CD4-positive, alpha-beta T cell treated with Interleukin-17A for 4 hours (primary cell): ENCODE measurements at places on chromosomes 2 and 18.

- DNase-seq = no peak
Observed at GRCh38 chr2:238515377-238515776, 88.7 kb downstream of the ASB1 start.

DNA sequence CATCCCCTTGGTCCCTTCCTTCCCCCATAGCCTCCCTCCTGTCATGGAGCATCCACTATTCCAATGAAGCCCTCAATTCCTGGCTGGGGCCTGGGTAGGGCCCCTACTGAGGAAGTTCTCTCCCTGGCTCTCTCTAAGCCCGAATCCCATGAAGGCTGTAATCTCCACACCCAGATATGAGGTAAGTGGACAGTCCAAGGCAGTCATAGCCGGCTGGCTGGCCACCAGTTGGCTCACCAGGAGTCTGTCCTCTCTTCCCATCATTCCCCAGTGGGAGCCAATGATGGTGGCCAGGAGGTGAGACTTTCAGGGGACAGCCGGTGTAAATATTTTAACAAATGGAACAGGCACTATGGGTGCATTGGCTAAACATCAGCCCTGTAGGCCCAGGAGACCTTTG, 6.8 kb upstream of the TAF1B start:
- no peak for DNase-seq

GRCh38 chr2:236163471-236164200, 4.5 kb downstream of the GBX2 start:
- DNase-seq = no peak

DNA sequence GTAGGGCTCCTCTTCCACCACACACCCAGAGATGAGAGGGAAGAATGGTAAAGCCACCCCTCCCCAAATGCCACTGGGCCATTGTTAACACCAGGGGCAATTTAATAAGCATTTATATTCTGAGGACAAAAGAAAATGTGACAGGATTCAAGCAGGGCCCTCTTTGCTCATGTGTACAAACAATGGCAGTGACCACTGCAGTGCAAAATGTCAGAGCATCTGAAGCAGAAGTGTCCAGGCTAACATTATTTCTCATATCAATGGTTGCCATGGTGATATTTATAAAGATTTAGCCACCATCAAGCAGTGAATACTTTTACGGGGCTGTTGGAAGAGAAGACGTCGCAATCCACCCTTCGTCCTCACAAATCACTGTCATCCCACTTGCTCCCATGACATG, 10.8 kb upstream of the EPB41L3 start:
- DNase-seq = no peak

GRCh38 chr18:35030277-35030989, 10.8 kb upstream of the MAPRE2 start:
- peak; percentile 50 for DNase-seq

- DNase-seq = no peak
Observed at GRCh38 chr18:11004294-11004693, 145.1 kb downstream of the PIEZO2 start.

- DNase-seq = no peak
Observed at GRCh38 chr2:82342356-82342755, 2037.8 kb upstream of the LRRTM1 start.

- no peak for DNase-seq
Observed at GRCh38 chr2:135960150-135960549, 25.3 kb downstream of the DARS1 start.

- DNase-seq = no peak
Observed at GRCh38 chr2:120180066-120180465, 43.1 kb downstream of the TMEM185B start.

DNA sequence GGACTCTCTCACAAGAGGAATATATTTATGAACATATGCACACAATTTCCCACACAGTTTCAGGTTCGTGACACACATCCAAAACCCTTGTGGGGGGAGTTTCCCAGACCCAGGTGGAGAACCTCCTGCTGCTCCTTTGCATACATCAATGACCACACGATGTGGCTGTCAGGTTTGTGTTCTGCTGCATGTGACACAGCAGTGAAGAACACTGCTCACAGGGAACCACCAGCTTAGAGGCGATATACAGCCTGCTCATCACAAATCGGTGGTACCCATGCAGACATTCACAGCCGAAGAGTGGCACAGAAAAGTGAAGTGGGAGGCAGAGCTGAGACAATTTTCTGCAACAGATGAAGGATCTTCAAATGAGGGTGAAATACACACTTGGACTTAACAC, 175.6 kb upstream of the ZFP36L2 start:
- no peak for DNase-seq

- DNase-seq = no peak
Observed at GRCh38 chr2:233199870-233200269, 51.6 kb upstream of the ATG16L1 start.

- DNase-seq = no peak
Observed at GRCh38 chr18:26634631-26635030, 86.3 kb upstream of the KCTD1 start.

GRCh38 chr2:22282916-22283315, 1102.1 kb upstream of the KLHL29 start:
- no peak for DNase-seq

GRCh38 chr2:136373029-136373428, 255.1 kb upstream of the CXCR4 start:
- DNase-seq = no peak

- DNase-seq = no peak
Observed at GRCh38 chr2:176129813-176130146, 275 bp downstream of the HOXD8 start.

- no peak for DNase-seq
Observed at GRCh38 chr2:110994250-110994961, 126.3 kb upstream of the BCL2L11 start.

DNA sequence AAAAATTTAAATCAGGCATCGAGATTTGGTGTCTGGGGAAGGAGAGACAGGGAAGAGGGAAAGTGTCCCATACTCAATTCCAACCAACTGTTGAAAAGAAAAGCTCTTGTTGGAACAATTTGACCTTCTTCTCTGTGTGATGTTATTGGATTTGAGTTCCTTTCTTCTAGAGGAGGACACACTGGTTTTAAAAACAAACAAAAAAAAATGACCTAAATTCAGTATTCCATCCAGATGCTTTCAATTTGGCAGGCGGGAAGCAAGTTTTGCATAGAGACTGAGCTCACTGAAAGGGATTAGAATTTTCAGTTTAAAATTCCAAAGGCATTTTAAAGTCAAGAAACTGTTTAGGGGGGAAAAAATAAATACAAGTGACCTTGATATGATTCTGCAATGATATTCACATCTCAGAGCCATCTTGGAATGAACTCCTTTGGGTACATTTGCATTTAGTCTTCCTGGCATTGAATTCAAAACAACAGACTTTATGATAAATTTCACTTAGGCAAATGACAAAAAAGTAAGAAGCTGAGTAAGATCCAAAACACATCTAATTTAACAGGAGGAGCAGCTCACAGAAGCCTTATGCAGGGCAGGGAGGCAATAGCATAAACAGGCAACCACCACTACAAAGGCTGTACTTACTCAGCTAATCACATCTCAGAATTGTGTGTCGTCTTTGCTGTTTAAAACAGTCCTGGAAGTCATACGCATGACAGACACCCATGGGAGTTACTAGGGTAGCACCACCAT, 126.8 kb downstream of the CDH20 start:
- no peak for DNase-seq

GRCh38 chr2:43426305-43427031, 169.4 kb downstream of the THADA start:
- DNase-seq = peak; percentile 66

- DNase-seq = no peak
Observed at GRCh38 chr2:176891105-176891504, 321.5 kb upstream of the HNRNPA3 start.

DNA sequence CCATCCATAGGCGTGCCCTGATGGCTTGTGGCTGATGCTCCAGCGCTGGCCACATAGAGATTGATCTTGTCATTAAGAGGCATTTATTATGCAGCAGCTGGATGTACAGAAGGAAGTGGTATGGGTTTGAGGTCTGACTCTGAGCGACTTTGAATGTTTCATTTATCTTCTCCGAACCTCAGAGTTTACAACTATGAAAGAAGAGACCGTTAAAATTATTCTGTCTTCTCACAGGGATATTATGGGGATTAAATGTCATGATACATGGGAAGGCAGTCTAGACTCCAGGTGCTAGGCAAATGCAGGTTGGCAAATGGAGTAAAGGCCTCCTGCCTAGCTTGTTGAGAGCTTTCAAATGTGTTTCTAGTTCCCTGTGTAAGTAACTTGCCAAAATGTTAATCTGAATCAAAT, 30.3 kb downstream of the MOGAT1 start:
- DNase-seq = no peak

DNA sequence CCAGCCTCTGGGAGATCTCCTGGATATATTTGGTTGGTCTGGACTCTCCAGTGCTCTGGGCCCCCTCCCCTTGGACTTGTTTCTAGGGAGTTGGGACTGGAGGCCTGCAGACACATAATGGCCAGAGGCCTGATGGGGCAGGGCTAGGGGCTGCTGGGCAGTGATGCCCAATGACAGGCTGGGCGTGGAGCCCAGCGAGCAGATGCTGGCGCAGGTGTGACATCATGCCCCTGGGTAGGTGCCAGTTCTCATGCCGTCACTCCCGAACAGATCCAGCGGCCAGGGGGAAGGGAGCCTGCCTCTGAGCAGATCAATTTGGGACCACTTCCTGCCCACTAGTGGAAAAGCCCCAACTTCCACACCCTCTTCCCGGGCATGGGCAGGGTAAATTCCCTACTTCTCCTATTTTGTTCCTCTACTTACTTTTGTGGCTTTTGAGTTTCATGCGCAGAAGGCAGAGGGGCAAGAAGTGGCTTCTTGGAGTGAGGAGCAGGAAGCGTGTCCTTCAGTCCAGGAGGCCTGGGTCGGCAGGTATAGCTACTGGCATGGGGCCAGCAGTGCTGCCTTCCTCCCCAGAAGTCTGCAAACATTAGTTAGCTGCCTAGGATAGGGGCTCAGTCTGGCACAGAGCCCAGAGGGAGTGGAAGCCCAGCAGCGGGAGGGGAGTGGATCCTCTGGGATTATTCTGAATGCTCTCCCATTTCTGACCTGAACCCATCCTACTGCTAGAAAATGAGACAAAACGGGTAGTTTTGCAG, 6.1 kb downstream of the MPV17 start:
- no peak for DNase-seq

DNA sequence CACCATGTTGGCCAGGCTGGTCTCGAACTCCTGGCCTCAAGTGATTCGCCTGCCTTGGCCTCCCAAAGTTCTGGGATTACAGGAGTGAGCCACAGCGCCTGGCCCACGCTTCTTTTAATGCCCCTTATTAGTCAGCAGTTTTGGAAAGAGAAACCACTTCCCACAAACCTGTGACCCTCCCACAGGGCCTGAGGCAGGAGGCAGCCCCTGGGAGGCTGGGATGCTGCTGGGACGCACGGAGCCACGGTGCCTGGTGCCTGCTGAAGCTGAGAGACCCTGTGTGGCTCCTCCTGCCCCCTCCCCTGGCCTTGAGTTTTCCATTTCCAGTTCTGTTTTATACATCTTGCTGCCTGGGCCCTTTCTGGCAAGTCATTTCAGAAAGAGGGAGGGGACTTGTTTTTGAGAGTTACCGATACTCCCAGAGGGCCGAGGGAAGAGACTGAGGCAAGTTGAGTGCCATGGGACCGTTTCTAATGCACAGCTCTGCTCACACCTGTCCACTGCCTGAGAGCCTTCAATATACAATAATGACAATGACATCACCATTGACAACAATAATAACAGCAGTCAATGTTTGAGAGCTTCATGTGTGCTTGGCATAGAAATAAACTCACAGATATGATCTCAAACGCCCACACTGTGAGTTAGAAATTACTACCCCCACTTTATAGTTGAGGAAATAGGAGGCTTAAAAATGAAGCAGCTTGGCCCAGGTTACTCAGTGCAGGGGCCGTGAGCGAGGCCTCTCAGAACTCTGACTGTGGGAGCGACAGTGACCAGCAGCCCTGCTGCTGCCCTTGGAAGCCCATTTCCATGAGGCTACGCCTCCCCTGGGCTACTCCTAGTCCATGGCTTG, 78.1 kb upstream of the YWHAQ start:
- DNase-seq = no peak

- no peak for DNase-seq
Observed at GRCh38 chr18:23485386-23485785, 17.9 kb upstream of the RMC1 start.

GRCh38 chr2:167964650-167965413, 282.6 kb downstream of the STK39 start:
- no peak for DNase-seq

DNA sequence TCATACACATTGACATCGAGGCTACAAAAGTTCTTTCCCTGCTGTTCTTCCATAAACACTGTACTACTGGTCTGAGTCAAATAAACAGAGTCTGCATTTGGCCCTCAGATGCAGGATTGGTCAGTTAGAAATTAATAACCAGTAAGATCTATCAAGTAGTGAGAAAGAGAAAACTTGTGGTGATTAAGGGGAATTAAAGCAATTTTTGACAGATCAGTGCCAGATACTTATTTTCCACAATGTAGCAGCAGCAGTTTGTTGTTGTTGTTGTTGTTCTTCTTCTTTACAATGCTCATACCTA, 85.0 kb downstream of the IKZF2 start:
- DNase-seq = no peak

DNA sequence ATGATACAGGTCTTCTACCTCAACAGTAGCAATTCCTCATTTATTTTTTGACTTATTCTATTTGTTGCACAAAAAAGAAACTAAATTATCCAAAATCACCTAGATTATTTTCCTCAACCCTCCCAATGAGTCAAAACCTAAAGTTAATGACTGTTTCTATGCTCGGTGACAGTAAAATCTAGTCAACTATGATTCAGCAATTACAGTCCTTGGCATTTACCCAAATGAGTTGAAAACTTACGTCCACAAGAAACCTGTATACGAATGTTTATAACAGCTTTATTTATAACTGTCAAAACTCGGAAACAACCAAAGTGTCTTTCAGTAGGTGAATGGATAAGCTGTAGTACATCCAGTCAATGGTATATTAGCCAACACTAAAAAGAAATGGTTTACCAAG, 439.3 kb downstream of the CBLN2 start:
- DNase-seq = no peak

GRCh38 chr2:103448495-103448894, 686.7 kb downstream of the TMEM182 start:
- DNase-seq = no peak

DNA sequence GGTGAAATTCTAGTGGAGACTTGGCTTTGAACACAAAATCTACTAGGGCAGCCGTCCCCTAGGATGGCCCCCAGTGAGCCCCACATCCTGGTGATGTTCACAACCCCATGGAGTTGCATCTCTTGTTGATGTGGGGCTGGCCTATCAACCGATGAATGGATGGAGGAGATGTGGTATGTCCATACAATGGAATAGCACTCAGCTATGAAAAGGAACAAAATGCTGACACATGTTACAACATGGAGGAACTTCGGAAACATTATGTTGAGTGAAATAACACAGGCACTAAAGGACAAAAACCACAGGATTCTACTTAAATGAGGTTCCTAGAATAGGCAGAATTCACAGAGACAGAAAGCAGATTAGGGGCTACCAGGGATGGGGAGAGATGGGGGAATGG, 80.1 kb upstream of the ASAP2 start:
- no peak for DNase-seq

GRCh38 chr2:175437167-175437566, 255.7 kb upstream of the ATP5MC3 start:
- DNase-seq = no peak
